ENCODE measurements at places on chromosomes 7 and 10. TPM values are rescaled to one million over a fixed set of nuclear protein-coding genes. Genes with fewer than 3 reads are reported as not detected.

Gene SPDYE2B
- not detected for total RNA-seq

Gene SFRP5
- total RNA-seq, result not detected

Gene ARID5B
- total RNA-seq, result 29.0 TPM

Gene PDZD8
- total RNA-seq, result 29.5 TPM

Gene NCF1
- total RNA-seq, result not detected

All from A673 (cell line).